ENCODE measurements at places on chromosomes 4 and X.

DNA sequence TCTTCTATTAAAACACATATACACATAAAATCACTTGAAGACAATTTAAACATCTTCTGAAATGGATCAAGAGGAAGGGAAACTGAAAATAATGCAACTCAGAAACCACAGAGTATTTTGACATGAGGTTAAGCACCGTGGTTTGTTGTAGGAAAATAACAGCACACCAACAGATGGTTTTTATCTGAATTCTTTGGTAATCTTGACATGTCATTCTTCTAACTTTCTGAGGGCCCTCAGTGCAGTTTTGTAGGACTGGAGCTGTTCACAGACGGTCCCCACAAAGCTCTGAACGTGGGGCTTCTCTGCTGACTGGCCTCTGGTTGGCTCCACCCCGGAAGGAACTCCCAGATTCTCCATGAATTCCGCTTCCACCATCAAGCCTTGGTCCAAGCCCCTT lies 16.0 kb upstream of the TLR8 start:
- H3K4me1 ChIP-seq = no peaks in the 10 kb centered on the region
- H3K27me3 ChIP-seq = no peaks in the 10 kb centered on the region
- no peak for DNase-seq
- no peak overlapping the region for H3K27ac ChIP-seq
- H3K4me3 ChIP-seq = no peak overlapping the region

DNA sequence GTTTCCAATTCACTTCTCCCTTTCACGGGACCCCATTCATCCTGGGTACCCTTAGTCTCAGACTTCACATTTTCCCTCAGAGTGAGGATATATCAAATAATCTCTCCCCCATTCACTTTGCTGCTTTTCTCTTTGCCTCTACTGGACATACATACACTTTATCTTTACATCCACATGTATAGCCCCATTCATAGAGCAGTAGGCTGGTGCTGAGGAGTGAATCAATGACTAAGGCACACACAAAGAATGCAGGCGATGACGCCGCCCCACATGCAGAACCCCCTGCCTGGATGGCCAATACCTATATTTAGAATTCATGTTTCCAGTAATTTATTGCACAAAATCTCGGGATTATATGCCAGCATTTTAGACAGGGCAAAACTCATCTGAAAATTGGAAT lies 554.3 kb upstream of the TENM3 start:
- no peaks in the 10 kb centered on the region for H3K27me3 ChIP-seq
- no peak for DNase-seq
- no peak overlapping the region for H3K4me3 ChIP-seq

DNA sequence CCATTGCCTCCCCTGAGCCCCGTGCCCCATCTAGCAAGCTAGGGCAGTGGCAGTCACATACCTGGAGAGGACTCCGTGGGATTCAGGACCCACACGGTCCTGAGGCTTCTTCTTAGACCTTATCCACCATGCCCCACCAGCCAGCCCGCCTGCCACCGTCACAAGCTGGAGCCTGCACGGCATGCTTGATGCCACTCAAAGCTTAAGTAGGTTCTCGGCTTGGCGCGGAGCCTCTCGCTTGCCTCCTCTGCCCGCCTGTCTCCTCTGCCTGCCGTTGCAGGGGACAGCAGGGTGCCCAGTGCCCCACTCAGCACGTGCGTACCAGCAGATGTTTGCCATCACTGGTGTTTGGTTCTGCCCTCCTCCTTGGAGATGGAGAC lies 14.1 kb downstream of the PSAPL1 start:
- no peak for DNase-seq
- no peak overlapping the region for H3K27ac ChIP-seq
- H3K36me3 ChIP-seq = no peaks in the 10 kb centered on the region
- no peak overlapping the region for H3K4me3 ChIP-seq
- no peaks in the 10 kb centered on the region for H3K27me3 ChIP-seq

- no peaks in the 10 kb centered on the region for H3K4me1 ChIP-seq
- no peaks in the 10 kb centered on the region for H3K27me3 ChIP-seq
- no peak overlapping the region for H3K27ac ChIP-seq
- H3K36me3 ChIP-seq = no peaks in the 10 kb centered on the region
Observed at GRCh38 chr4:33924239-33924638, 2320.1 kb downstream of the ARAP2 start.

- H3K4me3 ChIP-seq = no peak overlapping the region
- no peaks in the 10 kb centered on the region for H3K36me3 ChIP-seq
- H3K27ac ChIP-seq = no peak overlapping the region
- H3K27me3 ChIP-seq = peaks cover 12% of the 10 kb centered on the region
- no peaks in the 10 kb centered on the region for H3K4me1 ChIP-seq
Observed at GRCh38 chrX:111731351-111731750, 50.4 kb downstream of the ALG13 start.

GRCh38 chr4:146285037-146285436 lies 70.7 kb downstream of the REELD1 start:
- DNase-seq = no peak
- no peaks in the 10 kb centered on the region for H3K27me3 ChIP-seq
- no peaks in the 10 kb centered on the region for H3K4me1 ChIP-seq
- H3K36me3 ChIP-seq = no peaks in the 10 kb centered on the region
- H3K27ac ChIP-seq = no peak overlapping the region
- no peak overlapping the region for H3K4me3 ChIP-seq

DNA sequence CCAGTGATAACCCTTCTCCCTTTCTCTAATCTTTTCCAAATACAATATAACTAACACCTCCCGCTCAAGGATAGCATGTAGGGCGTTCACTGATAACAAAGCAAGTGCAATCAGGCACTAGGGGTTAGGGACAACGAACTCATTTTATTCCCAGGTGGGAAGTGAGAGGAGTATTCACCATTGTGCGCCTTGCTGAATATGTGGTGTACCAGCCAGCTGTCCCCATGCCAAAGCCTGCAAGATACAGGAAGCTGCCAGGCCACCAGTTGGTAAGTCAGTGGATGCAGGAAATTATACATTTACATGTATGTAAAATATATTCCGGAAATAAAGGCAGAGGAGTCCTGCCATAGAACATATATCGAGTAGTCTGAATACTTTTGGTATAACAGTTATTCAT lies 6.3 kb upstream of the HPRT1 start:
- no peaks in the 10 kb centered on the region for H3K4me1 ChIP-seq
- DNase-seq = no peak
- H3K27ac ChIP-seq = no peak overlapping the region
- no peaks in the 10 kb centered on the region for H3K36me3 ChIP-seq
- no peak overlapping the region for H3K4me3 ChIP-seq

- no peak for DNase-seq
- H3K27me3 ChIP-seq = no peaks in the 10 kb centered on the region
- no peak overlapping the region for H3K4me3 ChIP-seq
- H3K4me1 ChIP-seq = no peaks in the 10 kb centered on the region
- no peak overlapping the region for H3K27ac ChIP-seq
Observed at GRCh38 chr4:67871867-67872266, 11.9 kb downstream of the TMPRSS11D start.

GRCh38 chr4:67109276-67109675 lies 436.0 kb downstream of the CENPC start:
- no peak for DNase-seq
- no peaks in the 10 kb centered on the region for H3K36me3 ChIP-seq
- no peaks in the 10 kb centered on the region for H3K27me3 ChIP-seq
- H3K4me1 ChIP-seq = no peaks in the 10 kb centered on the region
- H3K4me3 ChIP-seq = no peak overlapping the region

GRCh38 chr4:58477513-58477912 lies 1367.3 kb upstream of the IGFBP7 start:
- DNase-seq = no peak
- H3K36me3 ChIP-seq = no peaks in the 10 kb centered on the region
- no peak overlapping the region for H3K4me3 ChIP-seq

DNA sequence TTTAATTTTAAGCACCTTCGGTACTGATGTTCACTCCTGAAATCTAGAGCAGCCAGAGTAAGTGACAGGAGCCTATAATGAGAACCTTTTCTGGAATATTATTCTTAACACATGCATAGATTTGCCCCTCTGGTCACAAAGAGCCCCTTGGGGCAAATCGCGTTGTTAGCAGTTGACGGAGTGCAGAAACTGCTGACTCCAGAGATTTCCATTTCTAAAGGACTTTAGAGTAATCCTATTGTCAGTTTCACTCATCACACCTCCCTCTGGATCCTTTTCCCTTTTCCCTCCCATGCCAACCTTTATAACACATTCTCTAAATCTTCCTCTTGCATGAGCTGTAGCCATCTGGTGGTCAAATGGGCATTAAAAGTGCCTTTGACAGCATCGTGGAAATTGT lies 264.9 kb upstream of the PRPS2 start:
- no peaks in the 10 kb centered on the region for H3K36me3 ChIP-seq
- no peak for DNase-seq
- H3K4me3 ChIP-seq = no peak overlapping the region
- H3K27me3 ChIP-seq = no peaks in the 10 kb centered on the region
- H3K27ac ChIP-seq = no peak overlapping the region

DNA sequence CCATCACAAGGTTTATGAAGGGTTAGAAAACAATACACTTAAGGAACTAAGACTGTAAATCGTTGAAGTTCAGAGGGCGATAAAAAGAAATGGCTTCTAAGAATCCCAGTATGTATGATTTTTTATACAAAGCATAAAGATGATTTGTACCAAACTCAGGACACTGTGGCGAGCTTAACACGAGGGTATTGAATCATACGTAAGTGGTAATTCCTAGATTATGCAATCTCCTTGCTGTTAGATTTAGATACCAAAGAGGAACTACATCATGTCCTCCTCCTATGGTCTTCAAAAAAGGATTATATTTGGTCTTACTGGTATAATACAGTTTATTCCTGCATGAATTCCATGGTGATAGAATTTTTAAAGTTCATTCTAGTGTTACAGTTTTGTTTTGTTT lies 23.9 kb downstream of the NFKB1 start:
- no peaks in the 10 kb centered on the region for H3K36me3 ChIP-seq
- no peak for DNase-seq
- no peaks in the 10 kb centered on the region for H3K27me3 ChIP-seq
- H3K27ac ChIP-seq = no peak overlapping the region

DNA sequence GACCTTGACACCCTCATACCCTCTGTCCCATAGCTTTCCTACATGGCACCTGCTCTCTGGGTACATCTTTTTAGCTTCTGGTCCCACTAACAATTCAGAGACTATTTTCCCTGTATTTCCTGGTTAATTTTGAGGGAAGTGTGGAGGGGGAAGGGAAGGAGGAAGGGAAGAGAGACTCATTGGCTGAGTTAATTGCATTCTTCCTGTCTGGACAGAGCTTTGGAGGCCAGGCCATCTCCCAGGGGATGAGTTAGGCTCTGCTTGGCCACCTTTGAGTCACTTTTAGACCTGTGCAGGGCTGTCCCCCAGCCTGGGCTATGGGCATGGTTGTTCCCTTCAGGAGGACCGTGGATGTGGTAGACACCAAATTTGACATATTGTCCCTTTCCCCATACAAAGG lies 167.9 kb upstream of the PGRMC2 start:
- H3K4me1 ChIP-seq = no peaks in the 10 kb centered on the region
- H3K27me3 ChIP-seq = no peaks in the 10 kb centered on the region
- no peak overlapping the region for H3K27ac ChIP-seq
- no peak for DNase-seq

DNA sequence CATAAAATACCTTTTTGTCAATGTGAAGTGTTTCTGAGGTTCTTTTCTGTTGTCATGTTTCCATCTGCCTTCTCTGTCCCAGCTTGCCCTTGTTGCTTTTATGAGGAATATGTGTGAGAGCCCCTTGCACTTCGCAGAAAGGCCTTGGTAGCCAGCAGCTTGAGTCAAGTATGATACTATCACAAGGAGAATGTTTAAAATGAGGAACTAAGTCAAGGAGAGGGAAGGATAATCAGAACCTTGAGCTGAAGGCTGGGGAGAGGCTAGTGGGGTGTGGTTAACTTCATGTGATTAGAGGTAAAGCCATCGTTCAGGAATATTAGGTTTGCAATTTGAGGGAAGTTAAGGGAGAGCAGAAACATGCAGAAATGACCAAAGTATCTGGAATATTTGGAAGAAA lies 12.7 kb downstream of the PGK1 start:
- no peaks in the 10 kb centered on the region for H3K4me1 ChIP-seq
- H3K27me3 ChIP-seq = peaks cover 28% of the 10 kb centered on the region
- no peak overlapping the region for H3K27ac ChIP-seq
- H3K4me3 ChIP-seq = no peak overlapping the region
- no peaks in the 10 kb centered on the region for H3K36me3 ChIP-seq
- no peak for DNase-seq

- H3K4me3 ChIP-seq = no peak overlapping the region
- no peak overlapping the region for H3K27ac ChIP-seq
- no peaks in the 10 kb centered on the region for H3K36me3 ChIP-seq
- no peaks in the 10 kb centered on the region for H3K4me1 ChIP-seq
Observed at GRCh38 chr4:139560406-139561104, 4.5 kb upstream of the SETD7 start.

DNA sequence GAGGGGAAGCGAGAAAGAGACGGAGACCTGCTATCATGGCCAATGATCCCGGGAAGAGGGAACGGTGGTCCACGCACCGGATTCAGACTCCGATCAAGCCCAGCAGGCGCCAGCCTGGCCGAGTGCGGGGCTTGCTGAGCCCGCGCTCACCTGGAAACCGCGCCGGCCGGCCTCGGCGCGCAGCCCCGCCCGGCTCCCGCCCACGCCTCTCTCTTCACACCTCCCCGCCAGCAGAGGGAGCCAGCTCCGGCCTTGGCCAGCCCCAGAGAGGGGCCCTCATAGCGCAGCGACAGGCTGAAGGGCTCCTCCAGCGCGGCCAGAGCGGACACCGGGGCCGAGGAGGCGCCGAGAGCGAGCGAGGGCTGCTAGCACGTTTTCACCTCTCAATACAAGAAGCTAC lies 36.8 kb upstream of the SPANXN2 start:
- DNase-seq = no peak
- no peak overlapping the region for H3K27ac ChIP-seq
- H3K36me3 ChIP-seq = no peaks in the 10 kb centered on the region
- H3K27me3 ChIP-seq = peaks cover 4% of the 10 kb centered on the region

DNA sequence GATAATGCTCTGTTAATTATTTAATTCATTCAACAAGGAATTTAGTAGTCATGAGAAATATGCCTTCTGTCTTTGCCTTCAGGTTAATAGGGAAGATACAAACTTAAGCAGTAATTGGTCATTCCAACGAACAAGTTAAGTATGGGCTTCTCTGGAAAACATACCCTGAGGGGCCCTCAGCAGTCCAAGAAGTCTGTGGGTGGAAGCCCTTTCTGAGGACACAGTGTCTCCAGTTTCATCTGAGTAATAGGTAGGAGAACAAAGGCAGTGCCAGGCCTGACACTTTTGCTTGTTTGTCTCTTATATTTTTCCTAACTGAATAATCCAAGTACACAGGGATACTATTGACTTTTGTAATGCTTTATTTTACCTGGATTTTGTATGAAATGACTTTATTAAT lies 262.5 kb downstream of the FBXW7 start:
- H3K27me3 ChIP-seq = no peaks in the 10 kb centered on the region
- no peaks in the 10 kb centered on the region for H3K36me3 ChIP-seq
- H3K27ac ChIP-seq = no peak overlapping the region
- H3K4me1 ChIP-seq = no peaks in the 10 kb centered on the region

DNA sequence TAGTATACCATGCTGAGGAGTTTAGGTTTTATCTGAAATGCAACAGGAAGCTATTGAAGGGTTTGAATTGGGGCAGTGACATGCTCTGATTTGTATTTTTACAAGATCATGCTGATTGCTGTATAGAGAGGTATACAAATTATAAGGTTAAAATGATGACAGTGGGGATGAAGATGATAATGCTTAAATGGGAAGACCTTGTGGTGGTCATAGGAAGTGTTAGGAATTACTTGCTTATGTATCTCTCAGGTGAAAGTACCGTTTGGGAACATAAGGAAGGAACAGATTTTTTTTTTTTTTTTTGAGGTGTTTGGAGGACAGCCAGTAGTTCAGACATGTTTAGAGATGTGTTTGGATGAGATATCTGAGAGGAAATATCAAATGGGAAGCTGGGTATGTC lies 5.0 kb downstream of the BMP2K start:
- H3K4me3 ChIP-seq = no peak overlapping the region
- H3K27ac ChIP-seq = no peak overlapping the region
- DNase-seq = no peak
- no peaks in the 10 kb centered on the region for H3K27me3 ChIP-seq

GRCh38 chr4:125728568-125728967 lies 413.8 kb downstream of the FAT4 start:
- no peaks in the 10 kb centered on the region for H3K36me3 ChIP-seq
- DNase-seq = no peak
- H3K4me3 ChIP-seq = no peak overlapping the region

Measured in breast epithelium (tissue), 4 donors.